Stimulated activated CD8-positive, alpha-beta memory T cell treated with anti-CD3 and anti-CD28 coated beads, Interleukin-4, amount 100 ng/mL, for 1 hour (primary cell): ENCODE measurements at places on chromosomes 4 and X.

DNA sequence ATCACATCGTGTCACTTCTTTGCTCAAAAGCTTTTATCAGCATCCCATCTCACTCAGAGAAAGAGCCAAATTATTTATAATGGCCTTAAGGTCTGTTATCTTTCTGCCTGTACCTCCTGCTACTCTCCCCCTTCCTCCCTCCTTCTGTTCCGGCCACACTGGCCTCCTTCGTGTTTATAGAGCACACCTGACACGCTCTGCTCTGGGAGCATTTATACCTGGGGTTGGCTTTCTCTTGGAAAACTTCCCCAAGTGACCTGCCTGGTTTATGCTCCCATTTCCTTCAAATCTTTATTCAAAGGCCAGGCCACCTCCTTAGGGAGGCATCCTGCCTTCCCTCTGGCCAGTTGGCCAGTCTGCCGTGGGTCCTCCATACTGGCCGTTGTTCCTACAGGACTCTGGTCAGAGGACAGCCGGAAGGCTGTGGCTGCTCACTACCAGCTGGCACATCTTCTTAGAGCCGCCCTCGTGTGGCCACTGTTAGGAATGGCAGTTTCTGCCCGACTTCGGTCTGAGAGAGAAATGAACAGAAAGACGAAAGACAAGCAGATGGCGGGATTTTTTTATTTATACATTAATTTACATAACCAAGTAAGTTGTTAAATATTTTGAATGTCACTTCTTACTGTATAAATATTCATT is 80.2 kb upstream of the CBLL2 start:
- peak; percentile 9 for DNase-seq

- DNase-seq: no peak
These were observed 195.0 kb downstream of the ZNF330 start for GRCh38 chr4:141415651-141416050.

DNA sequence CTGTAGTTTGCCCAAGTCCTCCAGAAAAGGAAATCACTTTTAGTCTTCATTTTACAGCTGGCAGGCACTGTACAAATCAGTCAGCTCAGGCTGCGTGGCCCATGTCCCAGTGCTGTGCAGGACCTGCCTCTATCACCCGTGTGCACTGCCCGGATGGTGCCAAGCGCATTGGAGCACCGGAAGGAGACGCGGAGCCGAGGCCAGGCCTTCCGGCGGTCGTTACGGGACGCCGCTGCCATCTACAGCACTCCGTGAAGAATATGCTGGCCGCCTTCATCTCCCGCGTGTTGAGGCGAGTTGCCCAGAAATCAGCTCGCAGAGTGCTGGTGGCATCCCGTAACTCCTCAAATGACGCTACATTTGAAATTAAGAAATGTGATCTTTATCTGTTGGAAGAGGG is at the start of gene PDHA2:
Gene PDHA2, plus strand, starts transcription at position 203 of the 400 bp plus-strand sequence. Its CDS starts 58 bp downstream, at position 261.
- DNase-seq: no peak

GRCh38 chrX:125203737-125204578 is 115.7 kb upstream of the TEX13C start:
- DNase-seq: no peak

- DNase-seq: no peak
These were observed 14.0 kb downstream of the ARHGEF6 start for GRCh38 chrX:136766785-136767103.
